ENCODE measurements at places on chromosomes 2 and 18.

DNA sequence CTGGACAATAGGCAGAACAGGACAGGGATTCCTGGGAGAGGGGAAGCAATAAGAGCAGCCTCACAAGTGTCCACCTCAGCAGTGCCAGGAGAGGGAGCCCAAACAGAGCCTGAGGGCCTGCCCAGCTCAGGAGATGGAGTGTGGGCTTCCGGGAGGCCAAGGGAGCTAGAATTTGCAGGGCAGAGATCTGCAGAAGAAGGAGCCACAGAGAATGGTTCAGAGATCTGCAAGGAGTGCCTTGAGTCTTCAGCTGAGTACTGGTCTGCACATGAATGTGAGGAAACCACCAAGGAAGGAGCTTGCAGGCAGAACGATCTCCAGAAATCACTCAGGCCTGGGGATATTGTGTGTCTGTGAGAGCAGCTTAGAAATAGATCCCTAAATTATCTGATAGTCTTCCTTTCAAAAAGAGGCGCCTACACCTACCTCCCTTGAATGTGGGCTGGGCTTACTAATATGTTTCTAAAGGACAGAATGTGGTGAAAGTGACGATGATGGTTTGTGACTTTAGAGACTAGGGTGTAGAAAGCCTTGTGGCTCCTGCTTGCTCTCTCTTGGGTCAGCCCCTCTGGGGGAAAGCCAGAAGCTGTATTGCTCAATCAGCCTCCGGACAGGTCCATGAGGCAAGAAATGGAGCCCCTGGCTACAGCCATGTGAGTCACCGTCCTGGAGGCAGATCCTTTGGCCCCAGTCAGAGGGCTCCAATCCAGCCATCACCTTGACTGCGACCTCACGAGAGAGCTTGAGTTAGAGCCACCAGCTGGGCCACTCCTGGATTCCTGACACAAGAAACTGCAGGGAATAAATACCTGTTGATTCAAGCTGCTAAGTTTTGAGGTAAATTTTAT is 7.6 kb upstream of the LPIN1 start:
- no peak for DNase-seq

DNA sequence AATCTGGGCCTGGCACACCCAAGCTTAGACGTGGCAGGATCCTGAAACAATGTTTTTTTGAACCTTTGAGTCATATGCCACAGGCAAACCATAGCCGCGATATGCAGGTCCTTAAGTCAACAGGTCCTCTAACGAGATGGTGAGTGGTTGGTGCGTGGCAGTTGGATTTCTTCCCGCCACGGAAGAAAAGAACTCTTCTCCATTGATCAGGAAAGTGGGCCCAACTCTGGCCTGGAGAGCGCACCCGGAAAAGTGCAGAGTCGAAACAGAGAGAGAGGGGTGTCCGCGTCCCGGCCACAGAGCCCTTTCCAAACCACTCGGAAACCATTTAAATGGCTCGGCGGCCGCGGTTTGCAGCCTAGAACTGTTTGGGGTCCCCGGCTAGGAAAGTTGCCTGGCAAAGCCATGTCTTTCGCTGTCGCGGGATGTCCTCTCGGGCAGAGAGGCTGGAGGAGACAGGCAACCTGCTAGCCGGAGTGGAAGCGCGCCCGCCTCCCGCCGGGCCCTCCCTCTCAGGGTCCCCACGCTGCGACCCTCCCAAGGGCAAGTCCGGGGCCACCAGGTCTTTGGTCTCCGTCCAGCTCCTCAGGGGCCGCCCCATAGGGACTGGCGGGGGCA is 777 bp downstream of the GALNT3 start:
- no peak for DNase-seq

- DNase-seq, result no peak
These were observed 35.5 kb downstream of the ZC3H6 start for GRCh38 chr2:112310906-112311305.

DNA sequence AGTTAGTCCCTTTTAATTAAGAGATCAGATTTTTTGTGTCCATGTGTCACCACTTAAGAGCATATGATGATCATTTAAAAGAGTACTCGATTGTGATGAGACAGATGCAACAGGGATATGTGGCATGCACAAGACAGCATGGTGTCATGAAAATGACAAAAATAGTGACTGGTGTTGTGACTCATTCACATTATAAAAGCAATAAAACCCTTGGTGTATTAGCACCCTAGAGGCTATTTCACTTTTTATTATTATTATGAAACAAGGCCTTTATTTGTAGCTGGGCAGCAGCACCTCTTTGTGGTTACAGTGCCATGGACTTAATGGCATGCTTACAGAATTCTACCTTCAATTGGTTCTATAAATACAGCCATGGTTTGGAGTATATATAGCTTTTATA is 1296.0 kb upstream of the ZEB2 start:
- DNase-seq, result no peak

DNA sequence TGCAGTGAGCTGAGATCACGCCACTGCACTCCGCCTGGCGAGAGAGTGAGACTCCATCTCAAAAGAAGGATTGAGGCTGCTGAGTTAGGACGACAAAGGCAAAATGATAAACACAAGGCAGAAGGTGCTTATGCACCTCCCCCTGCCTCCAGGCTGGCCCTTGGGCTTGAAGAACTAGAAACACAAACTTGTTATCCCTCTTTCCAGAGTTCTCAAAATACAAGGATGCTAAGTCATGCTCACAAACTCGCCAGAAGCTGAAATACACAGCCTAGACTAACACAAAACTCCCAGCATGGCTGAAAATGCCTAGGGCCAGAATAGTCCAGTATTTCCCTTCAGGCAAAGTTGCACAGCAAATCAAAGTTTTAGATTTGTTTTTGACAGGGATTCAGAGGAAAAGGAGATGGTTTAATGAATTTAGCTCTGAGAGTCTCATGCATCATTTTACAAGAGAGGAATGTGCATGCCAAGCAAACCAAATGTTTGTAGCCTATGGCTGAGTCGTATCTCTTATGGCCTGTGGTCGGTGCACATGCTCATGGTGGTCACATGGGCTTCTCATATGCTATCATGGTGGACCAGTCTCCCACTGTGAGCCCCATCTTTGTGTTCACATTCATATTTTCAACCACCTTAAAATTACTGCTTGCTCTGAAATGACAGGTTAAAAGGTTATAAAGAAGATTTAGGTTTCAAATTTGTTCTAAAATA is 16.2 kb upstream of the MREG start:
- DNase-seq, result no peak

DNA sequence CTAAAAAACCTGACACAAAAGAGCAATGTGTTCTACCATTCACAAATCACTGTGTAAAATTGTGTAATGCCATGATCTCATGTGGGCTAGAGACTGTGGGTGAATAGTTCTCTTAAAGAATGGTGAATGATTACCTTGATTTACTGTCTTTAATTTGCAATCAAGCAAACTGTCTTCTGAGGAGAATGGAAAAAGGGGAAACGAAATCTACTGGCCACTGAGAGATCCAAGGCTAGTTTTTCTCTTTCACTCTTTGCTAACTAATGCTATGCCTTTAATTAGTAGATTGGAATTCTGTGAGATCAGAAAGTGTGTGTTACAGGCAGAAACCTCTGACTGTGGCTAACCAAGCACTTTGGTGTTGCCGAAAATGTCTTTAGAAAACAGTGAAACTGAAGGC is 422.7 kb downstream of the TGIF1 start:
- no peak for DNase-seq

DNA sequence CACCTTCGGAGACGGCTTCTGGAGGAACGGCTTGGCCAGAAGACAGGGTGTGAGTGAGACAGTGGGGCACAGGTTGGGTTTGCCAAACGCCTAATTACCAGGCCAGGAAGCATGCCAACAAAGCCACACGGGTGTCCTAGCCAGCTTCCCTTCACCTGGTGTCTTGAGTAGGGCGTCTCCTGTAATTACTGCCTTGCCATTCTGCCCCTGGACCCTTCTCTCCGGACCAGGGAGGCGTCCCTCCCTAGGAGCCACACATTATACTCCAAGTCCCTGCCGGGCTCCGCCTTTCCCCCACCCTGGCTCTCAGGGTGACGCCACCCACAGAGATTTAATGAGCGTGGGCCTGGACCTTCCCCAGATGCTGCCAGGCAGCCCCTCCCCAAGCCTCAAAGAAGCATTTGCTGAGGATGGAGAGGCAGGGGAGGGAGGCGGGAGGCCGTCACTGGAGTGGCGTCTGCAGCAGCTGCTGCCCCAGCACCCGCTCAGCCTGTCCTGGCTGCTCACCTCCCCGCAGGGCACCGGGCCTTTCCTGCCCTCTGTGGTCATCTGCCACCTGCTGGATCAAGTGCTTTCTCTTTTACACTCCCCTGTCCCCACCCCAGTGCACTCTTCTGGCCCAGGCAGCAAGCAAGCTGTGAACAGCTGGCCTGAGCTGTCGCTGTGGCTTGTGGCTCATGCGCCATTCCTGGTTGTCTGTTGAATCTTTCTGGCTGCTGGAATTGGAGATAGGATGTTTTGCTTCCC is 20.7 kb downstream of the FOSL2 start:
- DNase-seq, result no peak

DNA sequence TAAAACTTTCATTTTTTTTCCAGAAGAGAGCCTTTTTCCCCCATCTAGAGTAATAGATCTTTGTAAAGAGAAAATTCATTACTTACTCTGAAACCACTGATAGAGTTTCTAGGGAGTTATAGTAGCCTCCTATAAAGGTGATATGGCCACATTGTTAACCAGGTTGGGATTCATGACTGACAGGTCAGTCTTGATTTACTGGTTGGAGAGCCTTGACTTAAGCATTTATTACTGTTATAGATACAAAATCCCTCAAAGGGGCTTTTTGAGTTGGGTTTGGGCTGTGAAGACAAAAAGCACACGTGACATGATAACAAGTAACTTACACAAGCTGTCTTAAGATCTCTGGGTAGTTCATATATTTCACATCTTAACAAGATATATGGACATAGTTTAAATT is 141.0 kb downstream of the GREB1L start:
- no peak for DNase-seq

GRCh38 chr2:157856187-157856515 is 20.0 kb downstream of the ACVR1 start:
- DNase-seq, result no peak

DNA sequence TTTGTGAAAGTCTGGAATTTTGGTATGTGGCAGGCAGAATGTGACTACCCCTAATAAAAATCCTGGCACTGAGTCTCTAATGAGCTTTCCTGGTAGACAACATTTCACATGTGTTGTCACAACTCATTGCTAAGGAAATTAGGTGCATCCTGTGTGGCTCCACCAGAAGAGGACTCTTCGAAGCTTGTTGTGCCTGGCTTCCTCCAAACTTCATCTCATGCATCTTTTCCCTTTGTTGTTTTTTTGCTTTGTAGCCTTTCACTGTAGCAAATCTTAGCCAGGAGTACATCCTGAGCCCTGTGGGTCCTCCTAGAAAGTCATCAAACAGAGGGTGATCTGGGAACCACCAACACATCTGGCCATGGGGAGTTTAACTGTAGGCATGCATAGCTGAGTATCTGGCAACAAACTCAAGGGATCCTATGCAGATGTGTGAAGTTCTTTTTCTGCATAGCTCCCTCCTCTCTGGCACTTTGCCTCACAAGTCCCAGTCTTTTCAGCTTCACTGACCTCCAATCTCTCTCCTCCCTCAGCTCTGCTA is 42.1 kb upstream of the SERTAD2 start:
- DNase-seq, result no peak

- no peak for DNase-seq
These were observed 45.3 kb upstream of the SPAG16 start for GRCh38 chr2:213238753-213239495.

DNA sequence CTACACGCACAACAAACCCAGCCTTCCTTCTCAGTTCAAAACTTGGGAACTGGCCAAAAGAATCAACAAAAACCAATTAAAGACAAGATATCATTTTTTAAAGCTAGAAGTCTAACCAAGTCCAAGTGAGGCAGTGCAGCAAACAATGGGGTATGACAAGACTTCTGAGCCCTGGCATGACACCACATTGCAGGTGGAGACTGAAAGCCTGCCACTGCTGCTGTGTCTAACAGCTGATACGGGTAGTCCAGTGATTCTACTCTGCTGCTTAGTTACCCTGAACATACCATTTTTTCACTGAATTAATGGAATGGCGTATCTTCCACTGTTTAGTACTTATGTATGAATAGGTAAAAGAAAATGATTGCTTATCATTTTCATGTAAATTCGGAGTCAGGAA is 47.4 kb upstream of the KIDINS220 start:
- DNase-seq, result no peak

DNA sequence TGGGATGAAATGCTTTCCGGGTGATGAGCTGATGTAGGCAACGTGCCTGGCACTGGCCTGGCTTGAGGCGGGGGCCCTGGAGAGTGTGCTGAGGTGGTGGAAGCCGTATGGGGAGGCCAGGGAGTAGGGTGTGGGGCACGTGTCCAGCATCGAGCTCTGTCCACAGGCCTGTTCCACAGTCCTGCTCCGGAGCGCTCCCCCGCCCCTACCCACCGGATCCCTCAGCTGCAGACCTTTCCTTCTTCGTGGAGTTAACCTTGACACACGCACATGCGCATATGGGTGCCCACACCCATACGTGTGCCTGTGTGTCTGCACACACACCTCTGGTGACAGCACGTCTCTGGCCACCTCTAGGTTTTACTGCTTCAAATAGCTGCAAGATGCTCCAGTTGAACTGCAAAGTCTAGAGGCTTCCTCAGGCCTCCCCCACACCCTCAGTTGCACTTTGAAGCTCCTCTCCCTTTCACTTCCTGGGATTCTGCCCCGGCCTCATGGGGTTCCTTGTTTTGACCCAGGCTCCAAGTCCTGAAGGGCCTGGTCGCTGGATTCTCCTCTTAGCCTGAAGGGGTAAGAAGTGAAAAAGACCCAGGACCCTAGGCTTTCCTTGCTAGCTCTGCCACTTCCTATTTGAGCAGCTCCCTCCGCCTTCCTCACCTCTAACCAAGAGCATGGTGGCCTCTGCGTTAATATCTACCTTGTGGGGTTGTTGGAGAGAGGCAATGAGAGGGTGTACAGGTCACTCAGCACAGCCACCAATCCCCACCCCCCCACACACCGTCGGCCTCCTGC is 49.5 kb downstream of the INHBB start:
- DNase-seq, result no peak

GRCh38 chr2:81495556-81495955 is 1191.0 kb upstream of the LRRTM1 start:
- DNase-seq, result no peak

DNA sequence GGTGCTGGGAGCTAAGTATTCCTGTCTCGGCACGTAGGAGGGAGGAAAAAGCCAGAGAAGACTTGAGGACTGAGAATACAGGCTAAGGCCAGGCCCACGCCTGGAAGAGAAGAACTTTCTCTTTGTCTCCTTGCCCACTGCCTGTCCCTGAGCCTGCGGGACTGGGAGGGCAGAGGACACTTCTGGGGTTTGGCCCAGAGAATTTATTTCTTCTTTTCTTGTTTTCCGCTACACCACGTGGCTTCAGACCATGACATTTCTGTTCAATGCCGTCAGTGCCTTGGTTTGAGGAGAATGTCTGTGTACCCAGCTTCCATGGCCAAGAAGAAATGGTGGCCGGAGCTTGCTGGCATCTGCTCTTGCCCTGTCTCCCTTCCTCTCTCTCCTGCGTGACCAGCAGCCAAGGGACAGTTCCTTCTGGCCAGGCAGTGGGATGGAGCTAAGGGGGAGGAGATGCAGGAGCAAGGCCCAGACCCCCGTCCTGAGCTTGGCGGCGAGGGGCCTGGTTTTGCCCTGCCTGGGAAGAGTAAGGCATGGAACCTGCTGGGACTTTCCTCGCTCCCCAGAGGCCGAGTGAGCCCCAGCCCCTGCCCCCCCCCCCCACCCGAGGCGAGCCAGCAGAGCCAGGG is 140.3 kb downstream of the KLHL29 start:
- DNase-seq, result no peak
